ENCODE measurements at places on chromosomes 3 and 15.

DNA sequence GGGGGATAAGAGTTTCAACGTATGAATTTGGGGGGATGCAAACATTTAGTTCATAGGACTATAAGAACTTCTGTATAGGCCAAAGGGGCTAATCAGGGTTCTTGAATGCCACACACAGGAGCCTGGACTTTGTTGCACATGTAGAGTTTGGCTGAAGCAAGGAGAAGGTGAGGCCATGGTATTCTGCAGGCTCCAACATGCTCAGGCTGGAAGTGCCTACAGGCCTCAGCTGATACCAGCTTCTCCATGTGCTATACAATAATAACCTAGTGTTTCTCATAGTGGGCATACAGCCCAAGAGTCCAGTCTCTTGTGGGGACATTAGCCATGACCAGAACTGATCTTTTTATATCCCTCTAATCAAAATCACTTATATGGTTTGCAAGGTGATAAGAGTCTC lies 399.7 kb upstream of the MCTP2 start:
- DNase-seq: no peak

- DNase-seq: no peak
These were observed 89.8 kb downstream of the KLHL25 start for GRCh38 chr15:85704720-85705429.

DNA sequence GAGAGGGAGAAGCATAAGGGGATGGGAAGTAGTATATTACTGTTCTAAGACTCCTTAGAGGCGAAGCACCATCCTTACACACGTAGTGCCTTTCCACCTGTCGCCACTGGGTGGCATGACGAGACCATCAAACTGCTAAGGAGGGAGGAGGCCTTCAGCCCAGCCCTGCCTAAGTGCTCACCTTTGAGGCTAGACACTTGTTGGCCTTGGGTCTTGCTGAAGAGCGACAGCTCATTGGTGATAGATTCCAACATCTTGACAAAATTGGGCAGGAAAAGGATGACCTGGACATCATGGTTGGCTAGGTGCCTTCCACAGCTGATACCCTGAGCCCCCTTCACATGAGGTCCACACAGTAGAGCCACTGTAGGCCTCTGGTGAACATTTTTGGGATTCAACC lies 19.6 kb downstream of the CLK3 start:
- peak; percentile 67 for DNase-seq

DNA sequence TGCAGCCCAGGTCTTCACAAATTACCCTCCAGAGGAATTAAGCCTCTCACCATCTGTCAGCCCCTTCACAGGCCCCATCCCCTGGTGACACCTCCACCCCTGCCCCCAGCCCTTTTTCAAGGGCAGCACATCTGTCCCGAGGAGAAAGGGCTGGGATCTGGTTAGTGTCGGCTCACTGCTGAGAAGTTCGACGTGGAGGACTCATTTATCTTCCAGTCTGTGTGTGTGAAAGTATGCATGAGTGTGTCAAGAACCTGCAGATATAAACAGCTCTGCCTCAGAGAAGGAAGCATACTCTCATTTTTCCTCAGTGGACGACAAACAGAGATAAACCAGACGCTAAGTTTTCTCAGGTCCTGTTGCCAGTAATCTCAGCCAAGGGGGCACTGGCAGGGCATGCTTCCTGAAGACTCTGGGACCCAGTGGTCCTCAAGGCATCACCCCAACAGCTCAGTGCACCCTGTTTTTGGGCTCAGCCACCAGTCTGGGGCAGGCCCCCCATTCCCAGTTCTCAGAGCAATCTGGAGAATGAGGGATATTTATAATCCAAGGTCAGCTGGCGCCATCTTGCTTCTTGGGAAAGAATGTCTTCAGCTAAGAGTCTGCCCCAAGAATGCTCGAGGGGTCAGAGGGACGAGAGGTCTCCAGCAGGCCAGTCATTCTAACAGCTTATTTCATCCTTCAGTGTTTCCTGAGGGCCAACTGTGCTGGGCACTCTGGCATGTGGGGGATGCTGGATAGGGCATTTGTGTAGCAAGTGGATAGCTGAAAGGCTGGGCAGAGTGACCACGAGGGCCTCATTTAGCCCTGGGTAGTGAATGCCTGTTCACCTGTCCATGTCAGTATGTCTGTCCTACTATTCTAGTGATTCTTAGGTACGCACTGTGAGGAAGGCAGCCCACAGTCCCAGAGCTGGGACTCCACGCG lies 73.6 kb downstream of the ADCY5 start:
- no peak for DNase-seq

DNA sequence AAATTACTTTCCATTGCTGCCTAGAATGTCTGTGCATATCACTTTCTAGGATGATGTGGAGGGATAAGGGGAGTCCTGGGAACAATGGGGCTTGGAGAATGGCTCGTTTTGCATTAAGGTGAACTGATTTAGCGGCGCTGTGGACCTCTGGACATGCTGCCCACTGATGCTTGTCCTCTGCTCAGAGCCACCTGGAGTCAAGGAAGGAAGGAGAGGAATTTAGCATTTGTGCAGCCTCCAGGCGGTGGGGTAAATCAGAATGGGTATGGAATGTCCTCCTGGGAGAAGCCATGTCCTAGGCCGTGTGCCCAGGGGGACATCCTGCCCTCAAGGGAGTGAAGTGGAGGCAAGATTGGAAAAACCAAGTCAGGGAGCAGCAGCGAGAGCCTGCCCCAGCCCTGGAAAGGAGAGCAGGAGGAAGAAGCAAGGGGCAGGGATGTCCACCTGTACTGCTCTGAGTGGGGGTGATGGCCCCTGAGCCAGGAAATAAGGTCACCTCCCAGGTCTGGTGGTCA lies 37.8 kb downstream of the KY start:
- DNase-seq: no peak

DNA sequence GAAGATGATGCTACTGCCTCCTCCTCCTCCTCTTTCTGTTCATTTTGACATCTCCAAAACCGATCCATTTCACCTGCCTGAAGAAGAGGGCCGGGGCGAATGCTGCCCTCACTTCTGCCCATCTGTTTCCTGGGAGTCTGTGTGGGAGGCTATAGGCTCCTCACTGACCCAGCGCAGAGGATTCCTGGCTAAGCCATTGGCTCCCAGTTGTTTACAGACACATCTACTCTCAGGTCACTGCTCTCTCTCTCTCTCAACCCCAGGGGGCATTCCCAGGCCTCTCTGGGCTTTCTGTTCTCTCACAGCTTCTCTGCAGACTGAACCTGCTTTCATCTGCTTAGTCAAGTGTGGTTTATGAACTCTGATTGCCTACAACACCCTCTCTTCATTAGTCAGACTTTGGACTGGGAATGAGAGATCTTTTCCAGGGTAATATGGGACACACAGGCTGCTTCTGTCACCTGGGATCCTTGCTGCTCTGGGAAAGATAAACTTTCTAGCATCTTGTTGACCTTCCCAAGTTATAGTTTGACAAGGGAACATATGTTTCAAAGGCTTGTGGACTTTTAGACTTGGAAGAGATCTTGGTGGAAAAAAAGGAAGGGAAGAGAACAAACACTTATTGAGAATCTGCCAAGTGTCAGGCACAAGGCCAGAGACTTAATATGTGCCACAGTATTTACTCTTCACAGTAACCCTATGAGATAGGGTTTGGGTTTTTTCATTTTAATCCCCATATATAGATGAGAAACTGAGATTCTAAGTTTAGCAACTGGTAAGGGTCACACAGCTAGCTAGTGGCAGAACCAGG lies 30.2 kb upstream of the USP3 start:
- DNase-seq: peak; percentile 41

DNA sequence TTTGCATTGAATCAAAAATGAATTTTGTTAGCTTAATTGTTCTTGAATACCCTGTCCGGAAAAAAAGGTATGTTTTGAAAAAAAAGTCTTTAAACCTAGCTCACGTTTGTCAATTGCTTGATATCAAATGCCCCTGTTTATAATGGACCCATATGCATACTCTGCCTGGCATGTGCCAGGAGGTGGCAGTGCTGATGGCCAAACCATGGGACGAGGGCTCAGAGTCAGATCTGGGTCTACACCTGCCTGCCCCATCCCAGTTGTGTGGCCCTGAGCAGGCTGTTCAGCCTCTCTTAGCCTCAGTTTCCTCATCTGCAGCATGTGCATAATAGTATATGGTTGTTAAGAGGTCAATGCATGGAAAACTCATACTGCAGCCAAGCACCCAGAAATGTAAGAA lies 38.8 kb downstream of the PRKCD start:
- no peak for DNase-seq

- no peak for DNase-seq
These were observed 25.8 kb downstream of the TMEM43 start for GRCh38 chr3:14150491-14151230.

- no peak for DNase-seq
These were observed 461.0 kb downstream of the GBE1 start for GRCh38 chr3:81300324-81300927.

GRCh38 chr3:125192190-125193035 lies 20.1 kb downstream of the SLC12A8 start:
- no peak for DNase-seq

- no peak for DNase-seq
These were observed 2.0 kb upstream of the MGLL start for GRCh38 chr3:127824151-127824825.

DNA sequence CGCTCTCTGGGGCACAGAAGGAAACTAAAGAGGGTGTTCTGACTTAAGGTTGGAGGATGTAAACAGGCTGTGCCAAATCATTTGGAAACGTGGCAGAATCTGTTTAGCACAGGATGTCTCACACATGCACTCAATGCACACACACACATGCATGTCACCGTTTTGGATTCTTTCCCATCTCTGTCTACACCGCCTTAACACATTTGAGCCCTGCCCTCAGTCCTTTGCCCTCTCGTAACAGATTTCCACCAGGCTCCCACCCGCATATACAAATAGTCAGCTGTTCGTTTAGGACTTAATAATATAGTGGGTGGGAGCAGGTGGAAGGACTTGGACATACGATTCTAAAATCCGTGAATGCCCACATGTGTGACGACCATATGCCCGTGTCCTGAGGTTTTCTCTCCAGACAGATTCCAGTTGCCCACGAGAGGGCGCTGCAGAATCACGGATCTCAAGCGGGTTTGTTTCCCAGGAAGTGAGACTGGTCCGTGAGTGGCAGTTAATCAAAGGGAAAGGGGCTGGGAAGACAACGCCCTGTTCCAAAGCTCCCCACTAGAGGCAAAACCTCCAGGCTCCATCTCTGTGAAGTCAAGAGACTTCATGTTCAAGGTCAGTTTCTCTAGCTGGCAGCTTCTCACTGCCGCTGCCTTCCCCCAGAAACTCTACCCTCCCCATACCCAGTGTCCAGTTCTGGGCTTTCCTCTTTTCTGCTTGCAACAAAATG lies 44.5 kb downstream of the NOX5 start:
- peak; percentile 64 for DNase-seq

GRCh38 chr15:62521396-62521795 lies 356.3 kb upstream of the C2CD4B start:
- DNase-seq: no peak

- no peak for DNase-seq
These were observed 484.6 kb upstream of the TBL1XR1 start for GRCh38 chr3:177681852-177682251.

GRCh38 chr3:158700559-158700958 lies 28.1 kb upstream of the LXN start:
- no peak for DNase-seq

- DNase-seq: no peak
These were observed 26.0 kb downstream of the POC1A start for GRCh38 chr3:52128118-52128683.

DNA sequence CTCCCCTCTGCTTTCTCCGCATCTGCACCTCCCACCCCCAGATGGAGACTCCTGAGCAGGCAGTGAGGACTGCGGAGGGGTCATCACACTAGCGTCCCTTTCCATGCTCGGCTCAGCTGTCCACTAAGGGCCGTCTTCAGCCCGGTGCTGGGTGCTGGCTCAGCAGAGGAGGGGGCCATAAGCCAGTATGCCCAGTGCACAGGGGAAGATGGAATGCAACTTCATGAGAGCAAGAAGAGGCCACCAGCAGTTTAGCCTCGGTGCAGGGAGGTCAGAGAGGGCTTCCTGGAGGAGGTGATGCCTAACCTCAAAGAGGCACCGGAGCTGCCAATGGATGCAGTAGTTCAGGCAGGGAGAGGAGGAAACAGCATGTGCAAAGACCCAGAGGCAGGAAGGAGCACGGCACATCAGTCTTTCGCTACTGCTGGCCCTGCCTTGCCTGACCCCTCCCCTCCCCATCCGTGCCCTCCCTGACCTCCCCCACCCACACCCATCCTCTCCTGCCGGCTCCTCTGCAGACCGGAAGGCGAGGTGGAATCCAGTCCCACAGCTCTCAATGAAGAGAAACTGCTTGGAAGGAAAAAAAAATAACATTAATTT lies 15.2 kb upstream of the PLXND1 start:
- DNase-seq: no peak

DNA sequence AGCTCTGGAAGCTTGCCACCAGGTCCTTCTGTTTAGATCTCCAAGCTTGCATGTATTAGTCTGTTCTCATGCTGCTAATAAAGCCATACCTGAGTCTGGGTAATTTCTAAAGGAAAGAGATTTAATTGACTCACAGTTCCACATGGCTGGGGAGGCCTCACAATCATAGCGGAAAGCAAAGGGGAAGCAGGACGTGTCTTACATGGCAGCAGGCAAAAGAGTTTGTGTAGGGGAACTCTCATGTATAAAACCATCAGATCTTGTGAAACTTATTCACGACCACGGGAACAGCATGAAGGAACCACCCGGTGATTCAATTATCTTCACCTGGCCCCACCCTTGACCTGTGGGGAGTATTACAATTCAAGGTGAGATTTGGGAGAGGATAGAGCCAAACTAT lies 147.0 kb upstream of the PROK2 start:
- DNase-seq: no peak

DNA sequence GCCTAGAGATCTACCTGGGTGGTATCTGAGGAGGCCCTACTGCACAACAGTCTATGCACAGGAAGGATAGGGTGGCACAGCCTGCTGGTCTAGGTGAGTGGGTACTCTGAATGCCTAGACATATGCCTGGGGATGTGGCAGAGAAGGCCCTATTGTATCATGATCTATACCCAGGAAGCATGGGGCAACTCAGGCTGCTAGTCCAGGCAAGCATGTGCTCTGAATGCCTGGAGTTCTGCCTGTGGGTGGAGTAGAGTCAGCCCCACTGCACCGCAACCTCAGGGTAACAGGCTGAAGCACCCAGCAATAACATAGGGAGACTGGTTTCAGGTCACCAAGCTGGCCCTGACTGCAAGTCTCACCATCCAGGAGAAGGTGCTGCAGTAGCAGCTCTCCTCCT lies 224.7 kb downstream of the MFSD1 start:
- DNase-seq: no peak

DNA sequence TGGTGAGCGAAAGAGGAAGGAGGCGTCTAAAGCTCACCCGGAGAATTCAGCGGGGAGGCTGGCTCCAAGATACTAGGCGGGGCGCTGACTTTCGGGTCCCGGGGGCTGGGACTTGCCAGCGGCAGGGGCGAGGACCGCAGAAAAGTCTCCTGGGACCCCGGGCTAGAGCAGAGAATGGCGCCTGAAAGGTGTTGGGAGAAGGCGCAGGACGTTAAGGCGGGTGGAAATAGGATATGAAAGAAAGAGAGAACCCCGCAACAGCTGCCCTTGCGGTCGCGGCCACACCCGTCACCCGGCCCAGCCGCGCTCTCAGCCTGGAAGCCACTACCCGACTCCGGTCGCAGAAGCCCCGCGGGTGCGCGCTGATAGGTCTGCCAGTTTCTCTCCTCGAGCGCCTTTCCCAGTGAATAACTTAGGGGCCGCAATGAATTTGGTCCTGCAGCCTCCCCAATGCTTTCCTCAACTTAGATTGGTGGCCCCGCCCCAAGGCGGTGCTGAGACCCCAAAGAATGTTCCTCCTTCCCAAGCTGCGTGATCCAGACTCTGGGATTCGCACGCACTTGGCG lies 604 bp downstream of the LTK start:
- no peak for DNase-seq

GRCh38 chr15:85397151-85397550 lies 16.7 kb downstream of the AKAP13 start:
- DNase-seq: no peak

- DNase-seq: no peak
These were observed 83.1 kb upstream of the TSEN2 start for GRCh38 chr3:12401208-12401607.

Measured in stimulated activated CD4-positive, alpha-beta T cell treated with anti-CD3 and anti-CD28 coated beads, Interleukin-12 subunit alpha, Interleukin-12 subunit beta, amount 100 ng/mL, for 4 hours (primary cell).